ENCODE measurements at places on chromosomes 12 and 14. TPM values are rescaled to one million over a fixed set of nuclear protein-coding genes. Genes with fewer than 3 reads are reported as not detected.

LRP1 gene
- 3.2 TPM for total RNA-seq

KCNA1 gene
- total RNA-seq = under 0.01 TPM

SERPINA6 gene
- not detected for total RNA-seq

WNT1 gene
- total RNA-seq = not detected

PLA2G1B gene
- not detected for total RNA-seq

MMP19 gene
- 0.68 TPM for total RNA-seq

PLEKHG7 gene
- not detected for total RNA-seq

ERC1 gene
- total RNA-seq = 51.5 TPM

CLEC9A gene
- total RNA-seq = not detected

CFAP54 gene
- 13.1 TPM for total RNA-seq

MYL6 gene
- total RNA-seq = 1,647 TPM

PROX2 gene
- not detected for total RNA-seq

All from dermis blood vessel endothelial cell (primary cell).